Activated CD8-positive, alpha-beta memory T cell treated with anti-CD3 and anti-CD28 coated beads for 1 hour (primary cell): ENCODE measurements at places on chromosomes 12 and 14.

DNA sequence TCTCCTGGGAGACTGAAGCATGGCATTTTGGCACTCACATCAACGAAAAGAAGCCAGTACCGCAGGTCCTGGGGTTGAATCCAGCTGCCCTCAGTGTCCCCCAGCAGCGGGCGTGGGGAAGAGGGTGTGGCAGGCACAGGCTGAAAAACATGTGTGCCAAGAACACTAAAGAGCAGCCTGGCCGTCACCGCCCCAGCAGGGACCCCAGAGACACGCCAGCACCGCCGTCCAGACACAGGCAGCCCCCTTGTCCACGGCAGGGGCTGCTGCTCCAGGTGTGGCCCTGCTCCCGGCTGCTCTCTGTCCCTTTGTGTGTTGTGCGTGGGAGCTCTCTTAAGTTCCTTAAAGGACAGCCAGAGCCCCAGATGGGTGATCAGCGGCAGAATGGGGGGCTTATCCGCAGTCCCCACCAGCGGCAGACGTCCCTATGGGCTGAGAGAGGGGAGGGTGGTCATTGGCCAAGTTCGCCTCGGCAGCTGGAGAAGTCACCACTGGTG is 556 bp downstream of the PHETA1 start:
- DNase-seq = no peak

DNA sequence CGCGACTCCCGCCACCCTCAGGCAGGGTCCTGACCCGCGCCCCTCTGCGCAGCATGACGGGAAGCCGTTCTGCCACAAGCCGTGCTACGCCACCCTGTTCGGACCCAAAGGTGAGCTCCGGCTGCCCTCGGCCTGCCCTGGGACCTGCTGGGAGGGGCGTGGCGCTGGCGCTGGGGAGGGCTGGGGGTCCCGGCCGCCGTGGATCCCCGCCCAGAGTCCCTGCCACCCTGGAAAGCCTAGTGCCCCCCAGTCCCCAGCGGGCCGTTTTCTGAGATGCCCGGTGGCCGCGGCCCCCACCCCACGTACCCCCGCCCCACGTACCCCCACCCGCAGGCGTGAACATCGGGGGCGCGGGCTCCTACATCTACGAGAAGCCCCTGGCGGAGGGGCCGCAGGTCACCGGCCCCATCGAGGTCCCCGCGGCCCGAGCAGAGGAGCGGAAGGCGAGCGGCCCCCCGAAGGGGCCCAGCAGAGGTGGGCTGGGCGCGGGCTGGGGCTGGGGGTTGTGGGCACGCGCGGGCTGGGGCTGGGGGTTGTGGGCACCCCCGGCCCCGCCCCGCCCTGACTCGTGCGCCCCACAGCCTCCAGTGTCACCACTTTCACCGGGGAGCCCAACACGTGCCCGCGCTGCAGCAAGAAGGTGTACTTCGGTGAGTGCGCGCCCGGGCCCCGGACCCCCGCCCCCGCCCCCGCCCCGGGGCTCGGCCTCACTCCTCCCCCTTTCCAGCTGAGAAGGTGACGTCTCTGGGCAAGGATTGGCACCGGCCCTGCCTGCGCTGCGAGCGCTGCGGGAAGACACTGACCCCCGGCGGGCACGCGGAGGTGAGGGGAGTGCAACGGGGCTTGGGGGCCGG is 4.0 kb downstream of the CRIP2 start:
- DNase-seq = no peak

DNA sequence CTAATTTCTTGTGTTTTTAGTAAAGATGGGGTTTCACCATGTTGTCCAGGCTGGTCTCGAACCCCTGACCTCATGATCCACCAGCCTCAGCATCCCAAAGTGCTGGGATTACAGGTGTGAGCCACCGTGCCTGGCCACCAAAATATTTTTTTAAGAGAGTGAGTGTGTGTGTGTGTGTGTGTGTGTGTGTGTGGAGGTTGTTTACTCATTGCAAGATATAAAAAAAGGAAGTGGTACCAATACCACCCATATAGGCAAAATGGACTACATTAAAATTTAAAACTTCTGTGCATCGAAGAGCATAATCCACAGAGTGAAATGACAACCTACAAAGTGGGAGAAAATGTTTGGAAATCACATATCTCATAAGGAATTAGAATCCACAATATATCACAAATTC is 15.5 kb upstream of the CLEC2A start:
- no peak for DNase-seq

- DNase-seq = no peak
Measured at GRCh38 chr14:95961481-95961880, 77.7 kb upstream of the C14orf132 start.

DNA sequence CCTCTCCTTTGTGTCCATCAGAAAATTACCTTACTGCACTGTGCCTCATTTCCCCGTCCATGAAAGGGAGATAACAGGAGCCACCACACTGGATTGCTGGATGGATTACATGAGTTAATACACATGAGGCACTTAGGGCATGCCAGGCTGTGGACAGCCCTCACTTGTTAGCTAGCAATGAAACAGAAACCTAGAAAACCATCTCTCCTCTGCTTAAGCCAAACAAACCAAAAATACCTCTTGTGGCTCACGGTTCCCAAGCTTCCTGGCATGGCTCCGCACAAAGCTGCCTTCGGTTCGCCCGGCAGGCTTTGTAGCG is 660 bp upstream of the HCFC2 start:
- DNase-seq = no peak

DNA sequence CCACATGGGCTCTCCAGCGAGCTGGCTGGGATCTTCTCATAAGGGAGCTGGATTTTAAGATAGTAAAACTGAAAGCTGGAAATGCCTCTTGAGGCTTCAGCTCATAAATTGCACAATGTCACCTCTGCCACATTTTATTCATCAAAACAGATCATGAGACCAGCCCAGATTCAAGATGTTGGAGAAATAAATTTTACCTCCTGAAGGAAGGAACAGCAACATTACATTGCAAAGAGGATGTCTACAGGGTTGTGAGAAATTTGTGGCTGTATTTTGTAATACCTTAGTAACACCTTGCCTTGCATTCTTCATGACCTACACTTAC is 43.1 kb upstream of the KRR1 start:
- no peak for DNase-seq

GRCh38 chr12:122327494-122328385 is 61.4 kb upstream of the VPS33A start:
- DNase-seq = no peak

- DNase-seq = no peak
Measured at GRCh38 chr12:24688601-24689000, 260.3 kb downstream of the BCAT1 start.

- DNase-seq = peak; percentile 57
Measured at GRCh38 chr14:22886500-22887259, 3.7 kb downstream of the REM2 start.

DNA sequence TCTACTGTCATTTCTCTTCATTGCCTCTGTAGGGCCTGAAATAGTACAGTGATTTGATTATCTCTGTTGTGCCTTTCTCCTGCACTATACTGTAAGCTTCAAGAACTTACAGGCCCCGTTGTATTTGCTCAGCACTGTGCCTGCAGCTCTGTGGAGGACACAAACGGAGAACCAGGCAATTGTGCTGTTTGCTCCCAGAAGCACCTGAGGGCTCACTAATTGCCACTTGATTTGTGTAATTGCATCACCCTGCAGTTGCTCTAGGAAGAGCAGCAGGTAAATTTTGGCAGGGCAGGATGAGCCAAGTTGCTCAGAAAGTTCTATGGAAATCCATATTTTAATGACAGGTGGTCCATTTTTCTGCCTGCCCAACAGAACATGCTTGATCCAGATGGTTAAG is 11.6 kb upstream of the KRT82 start:
- no peak for DNase-seq

- DNase-seq = no peak
Measured at GRCh38 chr14:83470466-83470865, 1936.8 kb upstream of the SEL1L start.

GRCh38 chr12:1273051-1273450 is 282.0 kb downstream of the ERC1 start:
- no peak for DNase-seq

DNA sequence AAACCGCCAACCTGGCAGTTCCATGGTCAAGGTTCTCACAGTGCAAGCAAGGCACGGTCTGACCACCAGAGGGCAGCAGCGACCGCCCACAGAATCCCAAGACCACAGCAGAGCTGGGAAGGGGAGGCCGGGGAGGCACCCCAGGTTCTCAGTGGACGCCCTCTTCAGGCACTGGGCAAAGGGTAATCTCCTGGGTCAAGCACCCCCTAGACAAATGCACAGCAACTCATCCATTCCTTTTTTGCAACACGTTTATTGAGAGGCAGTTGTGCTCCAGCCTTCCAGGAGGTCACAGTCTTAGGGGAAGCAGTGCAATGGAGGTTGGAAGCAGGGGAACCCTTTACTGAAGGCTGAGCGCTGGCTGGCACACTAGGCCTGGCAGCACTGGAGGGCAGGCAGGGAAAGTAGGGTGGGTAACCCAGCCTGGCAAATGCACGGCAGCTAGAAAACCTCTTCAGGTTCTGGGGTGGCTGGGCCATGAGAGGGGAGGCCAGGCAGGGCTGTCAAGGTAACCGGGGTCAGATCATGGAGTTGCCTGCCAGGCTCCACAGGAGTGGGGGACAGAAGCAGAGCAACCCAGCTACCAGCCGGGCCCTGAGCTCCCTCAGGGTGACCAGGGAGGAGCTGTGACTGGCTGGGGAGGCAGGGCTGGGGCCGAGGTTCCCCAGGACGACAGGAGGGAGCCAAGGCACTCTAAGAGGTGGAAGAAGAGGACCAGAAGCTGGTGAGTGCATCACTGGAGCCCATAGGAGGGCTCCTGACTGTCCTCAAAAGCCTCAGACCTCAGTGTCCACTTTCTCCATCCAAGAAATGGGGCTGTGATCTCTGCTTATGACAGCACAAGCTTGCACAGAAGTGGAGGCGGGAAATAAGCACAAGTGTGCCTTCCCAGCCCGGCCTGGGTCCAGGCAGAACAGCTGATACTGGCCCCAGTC is 1.8 kb upstream of the RHOF start:
- DNase-seq = no peak

DNA sequence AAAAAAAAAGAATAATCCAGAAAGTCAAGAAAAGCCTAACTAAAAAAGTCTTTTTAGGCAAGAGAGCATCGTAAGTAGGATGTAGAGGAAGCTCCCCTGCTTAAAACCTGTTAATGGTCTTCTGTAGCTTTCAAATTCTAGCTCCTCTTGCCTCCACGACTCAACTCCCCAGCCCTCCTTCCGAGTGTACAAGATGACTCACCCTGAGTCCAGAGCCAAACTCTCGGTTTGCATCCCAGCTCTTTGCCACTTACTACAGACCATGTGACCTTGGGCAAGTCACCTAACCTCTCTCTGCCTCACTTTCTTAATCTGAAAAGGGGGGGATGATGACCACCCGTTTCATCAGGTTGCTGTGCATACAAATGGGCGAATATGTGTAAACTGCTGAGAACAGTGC is 460.4 kb downstream of the DPF3 start:
- no peak for DNase-seq
